Spinal cord (tissue), 10 donors: ENCODE measurements at places on chromosomes 16 and 17.

DNA sequence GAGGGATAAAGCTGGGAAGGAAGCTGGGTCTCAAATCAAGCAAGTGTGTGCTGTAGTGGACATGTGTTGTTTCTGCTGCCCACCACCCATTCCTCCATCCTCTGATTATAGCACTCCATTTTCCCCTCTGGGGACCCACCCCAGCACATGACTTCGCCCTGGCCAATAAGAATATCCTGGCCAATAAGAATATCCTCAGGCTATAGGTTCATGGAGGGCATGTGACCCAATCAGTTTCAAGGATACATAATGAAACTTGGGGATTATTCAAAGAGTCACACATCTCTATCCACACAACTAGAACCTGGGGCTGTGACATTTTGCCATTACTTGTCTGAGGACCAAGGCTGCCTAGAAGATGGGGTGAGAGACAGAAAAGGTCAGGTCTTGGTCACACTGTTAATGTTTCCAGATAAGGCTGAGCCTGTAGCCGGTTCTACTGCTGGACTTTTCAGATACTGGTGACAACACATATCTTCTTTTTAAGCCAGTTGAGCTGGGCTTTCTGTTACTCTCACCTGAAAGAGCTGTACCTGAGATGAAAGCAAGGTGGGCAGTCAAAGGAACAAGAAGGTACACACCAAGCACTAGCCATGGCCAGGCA is 33.7 kb downstream of the MYO18A start:
- DNase-seq: no peak

DNA sequence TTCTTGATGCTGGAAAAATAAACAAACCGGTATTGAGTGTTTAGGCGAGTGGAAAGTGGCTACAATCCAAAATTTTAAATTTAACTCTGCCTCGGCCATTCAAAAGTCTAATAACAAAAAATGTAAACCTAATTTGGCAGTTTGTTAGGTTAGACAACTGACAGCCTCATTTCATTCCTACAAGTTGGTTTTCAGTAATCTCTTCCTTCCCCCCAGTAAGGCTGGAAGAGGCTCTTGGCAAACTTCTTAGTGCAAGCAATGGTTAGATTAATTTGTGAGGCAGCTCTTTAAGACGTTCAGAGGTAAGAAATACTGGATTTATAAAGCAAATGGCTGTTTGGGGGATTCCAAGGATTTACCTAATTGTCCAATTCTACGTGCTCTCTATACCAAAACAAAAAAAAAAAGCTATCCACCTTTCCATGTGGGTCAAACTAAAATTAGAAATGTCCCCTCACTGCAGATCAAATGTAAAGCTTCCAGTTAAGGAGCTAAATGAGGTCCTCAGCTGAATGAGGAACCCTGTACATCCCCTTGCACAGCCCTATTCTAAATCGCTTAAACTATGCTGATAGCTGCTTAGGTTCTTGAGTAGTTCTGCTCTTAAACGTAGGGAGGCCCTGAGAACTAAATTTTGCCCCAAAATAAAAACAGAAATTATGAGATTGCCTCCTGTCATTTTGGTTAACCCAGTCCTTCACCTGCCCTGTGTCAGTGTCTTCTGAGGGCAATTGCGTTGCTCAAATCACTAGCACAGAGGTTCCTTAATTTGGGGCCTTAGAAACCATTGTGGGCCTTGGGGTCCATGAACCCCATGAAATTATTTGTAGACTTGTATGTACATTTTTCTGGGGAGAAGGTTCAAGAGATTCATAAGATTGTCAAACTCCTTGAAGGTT is 2.9 kb downstream of the HEXIM1 start:
- DNase-seq: no peak

GRCh38 chr17:79732804-79733691 is 2.3 kb downstream of the ENPP7 start:
- no peak for DNase-seq

DNA sequence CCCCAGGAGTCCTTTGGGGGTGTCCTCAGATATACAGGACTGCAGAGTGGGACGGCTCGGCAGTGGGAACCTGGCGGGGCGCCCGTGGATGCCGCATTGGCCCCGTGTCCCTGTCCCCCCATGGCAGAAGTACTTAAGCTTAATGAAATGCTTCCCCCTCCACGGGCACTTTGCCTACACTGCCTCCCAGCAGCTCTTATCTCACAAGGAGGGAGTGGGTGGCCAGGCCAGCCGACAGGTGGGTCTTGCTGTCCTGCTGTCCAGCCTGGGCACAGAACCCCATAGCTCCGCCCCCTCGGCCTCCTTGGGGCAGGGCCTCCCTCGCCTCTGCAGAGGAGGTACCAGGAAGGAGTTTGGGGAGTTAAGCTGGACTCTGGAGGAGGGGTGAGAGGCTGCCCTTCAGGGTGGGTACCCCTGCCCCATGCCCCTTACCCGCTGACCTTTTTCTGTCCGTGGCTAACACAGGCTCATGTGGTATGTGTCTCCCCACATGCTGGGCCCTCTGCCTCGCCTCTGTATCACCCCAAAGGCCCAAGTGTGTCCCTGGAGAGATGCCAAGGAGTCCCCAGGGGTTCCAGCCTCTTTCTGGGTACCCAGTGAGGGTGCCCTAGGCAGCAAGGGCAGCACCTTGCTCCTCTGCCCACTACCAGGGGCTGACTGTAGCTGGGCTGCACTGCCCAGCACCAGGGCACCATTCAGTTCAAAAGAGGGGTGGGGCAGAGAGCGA is 8.7 kb downstream of the THRA start:
- peak; percentile 64 for DNase-seq
